ENCODE measurements at places on chromosomes 5 and 9. TPM values are rescaled to one million over a fixed set of nuclear protein-coding genes. Genes with fewer than 3 reads are reported as not detected.

GRCh38 chr9:94002316-94003140 lies 47.4 kb upstream of the BARX1 start:
- DNase-seq = peak; percentile 63

- no peak for DNase-seq
Measured at GRCh38 chr5:67290655-67291054, 94.1 kb upstream of the CD180 start.

- DNase-seq = no peak
Measured at GRCh38 chr9:137970686-137971476, 93.3 kb downstream of the CACNA1B start.

Gene MYO10
- total RNA-seq = 37.1 TPM

Gene PCDHAC1
- total RNA-seq = 0.16 TPM

- no peak for DNase-seq
Measured at GRCh38 chr5:145598983-145599382, 236.2 kb downstream of the PRELID2 start.

GRCh38 chr9:35424356-35425352 lies 65.3 kb upstream of the RUSC2 start:
- no peak for DNase-seq

Gene ITGA2
- 171 TPM for total RNA-seq

DNA sequence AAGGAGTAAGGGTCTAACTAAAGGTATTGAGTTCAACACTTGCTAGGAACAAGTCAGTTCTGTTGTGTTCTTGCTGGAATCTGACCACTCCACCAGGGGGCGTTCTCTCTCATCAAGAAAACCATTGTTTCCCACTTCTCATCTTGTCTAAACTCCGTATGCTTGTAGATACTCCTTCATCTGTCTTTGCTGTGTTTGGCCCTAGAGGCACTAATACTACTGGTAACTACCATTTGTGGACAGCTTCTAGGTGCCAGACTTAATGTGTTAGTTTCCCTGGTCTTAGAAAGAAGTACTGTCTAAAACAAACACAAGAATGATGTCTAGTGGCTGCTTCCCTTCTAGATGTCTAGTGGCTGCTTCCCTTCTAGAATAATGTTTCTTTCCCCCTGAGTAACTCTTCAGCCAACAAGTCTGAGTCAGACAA lies 18.7 kb upstream of the PTPDC1 start:
- DNase-seq = peak; percentile 95

DNA sequence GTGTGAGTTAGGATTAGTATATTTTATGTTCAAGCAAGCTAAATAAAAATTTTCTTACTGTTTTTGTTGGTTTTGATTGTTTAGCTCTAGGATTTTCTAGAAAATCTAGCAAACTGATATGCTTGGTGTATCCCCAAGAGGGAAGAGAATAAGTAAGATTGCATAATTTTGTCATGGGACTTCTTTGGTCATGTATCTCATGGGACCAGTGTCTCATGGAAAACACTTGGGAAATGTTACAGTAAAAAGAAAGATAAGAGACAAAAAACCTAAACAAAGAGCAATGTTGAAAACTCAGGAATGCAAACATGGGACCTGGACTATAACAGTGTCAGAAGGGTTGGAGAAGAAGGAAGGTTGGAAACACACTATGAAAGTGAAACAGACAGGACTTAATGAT lies 119.4 kb downstream of the TLR4 start:
- no peak for DNase-seq

Gene EIF4E1B
- not detected for total RNA-seq

Gene SV2C
- total RNA-seq = 0.08 TPM

DNA sequence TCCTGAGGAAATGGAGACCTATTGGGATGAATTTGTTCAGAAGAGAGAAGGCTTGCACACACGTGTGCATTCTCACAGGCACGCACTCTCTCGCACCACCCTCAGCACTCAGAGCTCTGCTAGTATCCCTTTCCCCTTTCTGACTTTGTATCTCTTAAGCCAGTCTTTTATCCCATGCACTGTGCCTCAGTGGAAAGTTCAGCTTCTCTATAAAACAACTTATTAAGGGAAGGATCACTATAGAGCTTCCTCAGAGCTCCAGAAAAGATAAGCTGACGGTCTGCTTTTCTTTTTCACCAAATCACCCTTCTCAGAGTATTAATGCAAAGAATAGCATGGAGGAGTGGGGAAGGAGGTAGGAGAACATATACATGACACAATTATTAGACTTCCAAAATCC lies 207.8 kb downstream of the ENC1 start:
- DNase-seq = no peak

DNA sequence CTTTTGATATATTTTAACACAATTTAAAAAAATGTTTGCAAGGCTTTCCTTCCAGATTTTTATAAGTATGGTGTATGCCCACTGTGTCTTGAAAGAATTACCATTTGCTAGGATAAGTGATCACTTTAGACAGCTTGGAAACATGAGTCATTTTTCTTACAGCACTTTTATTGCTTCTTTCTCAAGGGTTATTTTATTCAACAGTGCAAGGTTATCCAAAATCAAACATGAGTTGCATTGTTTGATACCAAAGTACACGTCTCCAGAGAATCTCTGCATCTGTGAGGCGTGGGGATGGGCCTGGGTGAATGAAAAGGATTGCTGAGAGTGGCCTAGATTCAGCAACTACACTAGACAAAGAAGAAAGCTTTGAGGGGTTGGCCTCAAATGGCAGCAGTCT lies 329.6 kb downstream of the ADAMTS6 start:
- peak; percentile 55 for DNase-seq

GRCh38 chr5:95808686-95809413 lies 13.7 kb downstream of the GLRX start:
- peak; percentile 90 for DNase-seq

DNA sequence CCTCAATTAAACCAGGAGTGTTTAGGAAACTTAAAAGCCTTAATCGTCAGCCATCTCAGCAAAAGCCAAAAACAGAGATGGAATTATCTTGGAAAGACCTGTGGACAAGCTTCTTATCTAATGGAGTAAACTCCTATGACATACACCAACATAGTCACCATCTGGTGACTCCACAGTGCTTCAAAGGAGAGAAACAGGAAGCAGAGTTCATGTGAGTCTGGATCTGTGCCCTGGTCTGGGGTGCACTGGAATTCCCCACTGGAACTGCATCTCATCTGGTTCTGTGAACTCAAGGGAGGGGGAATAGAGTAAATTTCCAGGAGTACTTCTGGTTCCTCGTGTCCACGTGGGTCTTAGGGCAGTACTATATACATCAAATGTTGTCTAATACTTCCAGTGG lies 36.3 kb upstream of the KCNN2 start:
- DNase-seq = no peak

- DNase-seq = no peak
Measured at GRCh38 chr5:80117446-80117845, 82.3 kb downstream of the THBS4 start.

DNA sequence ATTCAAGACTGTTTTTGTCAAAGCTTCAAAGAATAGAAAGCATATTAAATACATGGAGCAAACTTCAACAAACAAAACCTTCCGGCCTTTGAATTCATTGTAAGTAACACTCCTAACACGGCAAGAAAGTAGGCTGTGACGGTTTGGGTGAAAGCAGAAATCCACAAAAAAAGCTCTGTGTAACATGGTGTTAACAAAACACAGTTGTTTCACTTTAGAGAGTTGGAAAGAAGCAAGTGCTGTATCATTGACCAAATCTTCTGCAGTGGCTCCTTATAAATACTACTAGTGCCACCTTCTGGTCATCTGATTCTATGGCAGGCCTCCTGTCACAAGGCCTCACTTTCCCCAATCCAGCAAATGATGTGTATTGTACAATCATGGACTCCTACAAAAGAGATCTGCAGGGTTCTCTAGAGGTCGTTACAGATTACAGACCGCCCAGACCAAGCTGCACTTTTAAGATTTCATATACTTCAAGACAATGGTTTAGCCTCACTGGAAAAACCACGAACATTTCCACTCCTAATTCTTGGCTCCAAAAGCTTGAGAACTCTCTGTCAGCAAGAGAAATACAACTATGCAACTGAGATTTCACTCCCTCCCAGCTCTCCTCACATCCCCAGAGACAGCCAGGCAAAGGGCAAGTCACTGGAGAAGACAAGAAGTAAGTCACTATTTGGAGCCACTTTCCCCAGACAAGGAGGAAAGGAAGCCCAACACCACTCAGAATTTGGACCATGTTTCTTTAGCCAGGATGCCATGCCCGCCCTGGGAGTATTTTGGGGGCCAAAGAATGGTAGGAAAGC lies 196.2 kb downstream of the DTWD2 start:
- peak; percentile 82 for DNase-seq

GRCh38 chr9:28782630-28783029 lies 1209.3 kb upstream of the C9orf72 start:
- peak; percentile 42 for DNase-seq

- DNase-seq = peak; percentile 69
Measured at GRCh38 chr9:76459694-76460635, 983 bp downstream of the GCNT1 start.

DNA sequence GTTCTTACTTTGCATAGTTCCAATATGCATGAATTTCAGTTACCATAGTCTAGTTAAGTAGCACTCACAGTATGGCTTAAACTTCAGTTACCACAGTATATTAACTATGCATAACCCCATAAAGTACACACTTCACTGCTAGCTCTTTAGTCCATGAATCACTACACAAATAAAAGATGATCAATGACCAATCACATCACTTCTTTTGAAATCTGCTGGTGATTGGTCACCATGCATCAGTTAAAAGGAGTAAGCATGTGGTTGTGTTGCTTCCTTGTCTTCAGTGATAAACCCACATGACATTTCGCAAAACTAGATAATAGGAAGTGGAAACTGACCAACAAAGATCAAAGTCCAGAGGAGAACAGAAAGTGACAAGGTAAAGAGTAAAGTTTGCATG lies 79.0 kb downstream of the TAF11L14 start:
- DNase-seq = no peak

Gene KIF24
- 0.74 TPM for total RNA-seq

Gene VLDLR
- 41.3 TPM for total RNA-seq

DNA sequence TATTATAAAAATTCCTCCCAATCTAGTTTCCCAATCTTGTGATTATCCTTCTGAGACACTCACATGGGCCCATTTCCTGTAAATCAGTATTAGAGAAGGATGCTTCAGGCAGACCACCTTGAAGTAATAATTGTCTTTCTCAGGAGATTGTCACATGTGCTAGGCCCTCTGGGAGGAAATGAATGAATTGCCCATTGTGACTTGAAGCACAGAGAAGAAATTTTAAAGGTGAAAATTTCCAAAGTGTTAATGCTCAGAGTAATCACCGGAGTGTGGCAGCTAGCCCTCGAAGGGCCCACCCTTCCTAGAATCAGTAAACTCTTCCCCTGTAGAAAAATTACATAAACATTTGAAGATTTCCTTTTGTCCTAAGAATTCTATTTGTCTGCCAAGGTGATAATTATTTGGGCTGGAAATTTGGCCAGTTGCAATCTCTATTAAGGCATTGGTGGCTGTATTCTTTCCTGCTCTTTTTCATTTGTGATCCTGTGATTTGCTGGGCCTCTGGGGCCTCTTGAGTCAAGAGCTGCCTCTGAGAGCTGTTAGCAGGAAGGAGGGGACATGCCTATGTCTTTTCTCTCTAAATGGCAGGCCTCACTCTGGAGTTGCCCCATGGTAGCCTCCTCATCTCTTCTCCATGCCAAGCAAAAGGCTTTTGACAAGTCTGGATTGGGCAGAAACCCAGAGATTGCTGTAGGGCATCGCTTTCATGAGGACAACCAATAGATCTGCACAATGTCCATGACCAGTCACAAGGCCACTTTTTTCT lies 371.5 kb upstream of the ACTBL2 start:
- no peak for DNase-seq

Gene GRM6
- not detected for total RNA-seq

- no peak for DNase-seq
Measured at GRCh38 chr9:35981699-35982098, 23.7 kb upstream of the OR2S2 start.

- no peak for DNase-seq
Measured at GRCh38 chr5:65157906-65158603, 323.7 kb downstream of the ADAMTS6 start.

GRCh38 chr9:136525207-136525606 lies 20.6 kb downstream of the NOTCH1 start:
- DNase-seq = no peak

GRCh38 chr5:37799865-37800421 lies 39.9 kb downstream of the GDNF start:
- DNase-seq = no peak

DNA sequence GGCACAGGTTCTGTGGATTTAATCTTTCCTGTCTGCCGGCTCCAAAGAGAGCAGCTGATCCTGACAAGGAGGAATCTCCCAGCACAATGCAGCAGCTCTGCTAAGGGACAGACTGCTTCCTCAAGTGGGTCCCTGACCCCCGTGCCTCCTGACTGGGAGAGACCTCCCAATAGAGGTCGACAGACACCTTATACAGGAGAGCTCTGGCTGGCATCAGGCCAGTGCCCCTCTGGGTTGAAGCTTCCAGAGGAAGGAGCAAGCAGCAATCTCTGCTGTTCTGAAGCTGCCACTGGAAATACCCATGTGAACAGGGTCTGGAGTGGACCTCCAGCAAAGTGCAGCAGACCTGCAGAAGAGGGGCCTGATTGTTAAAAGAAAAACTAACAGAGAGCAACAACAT lies 630.2 kb upstream of the FTMT start:
- no peak for DNase-seq

GRCh38 chr9:32703635-32704034 lies 68.2 kb upstream of the TAF1L start:
- DNase-seq = no peak

DNA sequence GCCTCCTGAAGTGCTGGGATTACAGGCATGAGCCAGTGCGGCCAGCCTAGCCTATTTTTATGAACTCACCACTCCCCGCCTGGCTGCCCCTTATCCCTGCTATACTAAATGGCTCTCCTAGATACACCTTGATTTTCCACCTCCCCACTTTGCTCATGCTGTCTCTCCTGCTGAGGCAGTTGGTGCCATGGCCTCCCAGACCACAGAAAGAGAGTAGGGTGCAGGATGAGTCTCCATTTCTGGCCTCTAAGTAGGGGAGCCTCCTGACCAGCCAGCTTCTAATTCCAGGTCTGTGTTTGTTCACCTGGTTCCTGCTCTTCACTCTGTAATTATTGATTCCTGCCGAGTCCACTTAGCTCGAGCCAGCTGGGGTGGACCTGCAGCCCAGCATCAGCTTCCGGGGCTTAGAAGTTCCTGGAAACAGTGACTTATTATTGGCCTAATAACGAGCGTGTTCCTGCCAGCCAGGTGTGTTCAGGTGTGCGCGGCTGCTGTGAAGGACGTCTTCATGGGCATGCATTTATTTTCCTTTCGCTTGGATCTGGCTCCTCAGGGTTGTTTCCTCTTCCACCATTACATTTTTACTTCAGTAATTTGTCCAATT lies 34.0 kb downstream of the ZNF618 start:
- DNase-seq = no peak

Gene HMMR
- 1.2 TPM for total RNA-seq

- DNase-seq = no peak
Measured at GRCh38 chr5:174281855-174282254, 236.3 kb downstream of the NSG2 start.

GRCh38 chr5:61215996-61216395 lies 53.7 kb upstream of the SMIM15 start:
- peak; percentile 29 for DNase-seq

DNA sequence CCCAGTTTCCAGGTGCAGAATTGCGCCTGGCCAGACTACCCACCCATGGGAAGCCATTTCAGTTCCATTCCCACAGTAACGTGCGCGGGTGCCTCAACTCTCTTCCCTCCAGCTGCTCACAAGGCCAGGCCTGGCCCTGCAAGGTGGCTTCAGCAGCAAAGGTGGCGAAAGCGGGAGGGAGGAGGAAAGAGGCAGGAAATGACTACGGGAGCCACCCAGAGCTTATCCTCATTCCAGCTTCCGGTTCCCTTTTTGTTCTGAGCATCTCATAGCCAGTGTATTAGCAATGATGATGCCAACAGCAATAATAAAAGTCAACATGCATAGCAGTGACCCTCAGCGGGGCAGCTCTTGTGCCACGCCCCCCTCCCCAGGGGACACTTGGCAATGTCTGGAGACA lies 101.5 kb upstream of the BOD1 start:
- no peak for DNase-seq

Gene RAD50
- total RNA-seq = 54.7 TPM
